ENCODE measurements at places on chromosomes 11 and 22.

- DNase-seq, result peak; percentile 34
These were observed 11.7 kb downstream of the TECTA start for GRCh38 chr11:121112498-121113455.

GRCh38 chr22:32333141-32333768 is 24.4 kb upstream of the RFPL3 start:
- no peak for DNase-seq

DNA sequence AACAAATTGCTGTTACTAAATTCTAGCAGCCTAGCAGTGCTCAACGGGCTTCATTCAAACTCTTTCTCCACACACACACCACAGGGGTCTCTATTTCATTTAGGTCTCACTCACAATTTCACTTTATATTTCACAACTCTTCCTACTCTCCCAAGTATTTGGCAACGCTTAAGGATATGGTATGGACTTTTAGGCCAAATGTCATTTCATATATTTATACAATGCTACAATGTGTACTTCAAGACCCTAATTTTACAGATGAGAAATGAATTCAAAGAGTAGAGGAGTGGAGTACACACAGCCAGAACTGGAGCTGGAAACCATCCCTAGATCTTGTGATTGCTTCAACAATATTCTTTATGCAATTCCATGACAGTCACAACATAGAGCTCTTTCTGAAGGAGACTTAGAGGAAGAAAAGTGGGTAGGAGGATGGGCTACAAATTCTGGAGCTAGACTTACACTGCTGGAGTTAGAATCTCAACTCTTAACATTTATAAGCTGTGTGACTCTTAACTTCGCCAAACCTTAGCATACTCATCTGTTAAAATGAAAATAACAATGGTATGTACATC is 2.5 kb upstream of the MS4A13 start:
- DNase-seq, result no peak

DNA sequence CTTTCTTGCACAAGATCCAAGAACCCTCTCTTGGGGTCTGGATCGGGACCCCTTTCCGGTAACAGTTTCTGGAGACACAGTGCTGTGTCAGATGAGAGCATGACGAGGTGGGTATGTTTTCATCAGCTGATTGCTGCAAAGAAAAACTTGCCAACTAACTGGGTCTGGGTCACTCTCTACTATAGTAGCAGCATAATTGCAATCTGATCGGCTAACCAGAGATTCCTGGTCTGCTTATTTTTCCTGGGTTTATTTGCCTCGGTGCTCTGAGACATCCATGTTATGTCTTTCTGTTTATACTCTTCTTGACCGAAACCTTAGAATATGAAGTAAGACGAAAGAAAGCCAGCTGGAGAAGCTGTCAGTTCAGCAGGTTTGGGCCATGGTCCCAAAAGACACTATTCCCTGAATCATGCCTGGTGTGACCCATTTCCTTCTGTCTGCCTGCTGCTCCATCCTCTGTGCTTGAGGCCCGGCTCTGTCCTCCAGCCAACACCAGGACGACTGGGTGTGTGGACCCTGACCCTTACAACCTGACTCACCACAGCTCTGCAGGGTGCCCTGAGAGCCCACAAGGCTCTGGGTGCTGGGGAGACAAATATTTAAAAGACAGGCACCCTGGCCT is 24.1 kb upstream of the CLMP start:
- no peak for DNase-seq

- DNase-seq, result no peak
These were observed 27.5 kb upstream of the CABP7 start for GRCh38 chr22:29692327-29692640.

- DNase-seq, result no peak
These were observed 3.2 kb downstream of the MMP11 start for GRCh38 chr22:23775779-23776375.

- DNase-seq, result no peak
These were observed 27.9 kb upstream of the PDE2A start for GRCh38 chr11:72702096-72702495.

DNA sequence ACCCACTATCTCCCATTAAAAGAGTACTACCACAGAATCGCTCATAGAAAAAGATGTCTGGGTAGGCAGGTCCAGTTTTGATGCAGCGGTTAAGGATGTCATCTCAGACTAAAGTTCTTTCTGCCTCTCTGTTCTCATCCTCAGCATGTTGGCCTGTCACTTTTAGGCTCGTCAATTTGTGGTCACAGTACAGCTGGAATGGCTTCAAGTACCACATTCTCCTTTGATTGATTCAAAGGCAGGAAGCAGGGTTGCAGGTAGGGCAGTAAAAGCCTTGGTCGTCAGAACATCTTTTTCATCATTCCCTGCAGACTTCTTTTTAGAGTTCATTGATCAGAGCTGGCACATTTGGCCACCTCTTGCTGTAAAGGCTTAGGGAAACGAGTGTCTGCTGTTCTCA is 28.7 kb downstream of the SDHD start:
- no peak for DNase-seq

Measured in non-pigmented ciliary epithelial cell (primary cell).